Type B pancreatic cell (in vitro differentiated cells): ENCODE measurements at places on chromosomes 1 and 21.

DNA sequence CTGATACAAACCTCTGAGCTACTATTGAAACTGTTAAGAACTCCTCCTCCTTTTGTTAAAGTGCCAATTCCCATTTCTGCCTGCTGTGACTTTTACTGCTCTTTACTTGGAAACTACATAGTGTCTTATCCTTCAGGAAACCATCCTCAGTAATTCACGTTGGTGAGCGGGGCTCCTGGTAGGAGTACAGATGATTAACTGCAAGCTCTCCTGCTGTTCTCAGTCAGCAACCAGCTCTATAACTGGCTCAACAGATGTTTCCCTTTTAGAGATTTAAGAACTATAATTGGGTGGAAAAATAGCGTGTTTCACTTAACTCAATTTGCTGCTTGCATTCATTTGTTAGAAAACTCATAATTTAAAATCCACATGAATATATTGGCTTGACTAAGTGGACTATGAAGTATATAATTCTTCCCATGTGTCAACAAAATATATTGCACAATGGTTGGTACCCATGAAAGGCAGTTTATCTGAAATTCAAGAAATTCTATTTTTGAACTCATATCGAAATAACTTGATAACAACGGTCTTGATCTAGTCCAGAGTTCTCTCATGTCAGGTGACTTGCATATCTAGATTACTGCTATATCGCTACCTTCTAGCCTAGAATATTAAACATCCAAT is 574.0 kb downstream of the KCNT2 start:
- no peak for DNase-seq

DNA sequence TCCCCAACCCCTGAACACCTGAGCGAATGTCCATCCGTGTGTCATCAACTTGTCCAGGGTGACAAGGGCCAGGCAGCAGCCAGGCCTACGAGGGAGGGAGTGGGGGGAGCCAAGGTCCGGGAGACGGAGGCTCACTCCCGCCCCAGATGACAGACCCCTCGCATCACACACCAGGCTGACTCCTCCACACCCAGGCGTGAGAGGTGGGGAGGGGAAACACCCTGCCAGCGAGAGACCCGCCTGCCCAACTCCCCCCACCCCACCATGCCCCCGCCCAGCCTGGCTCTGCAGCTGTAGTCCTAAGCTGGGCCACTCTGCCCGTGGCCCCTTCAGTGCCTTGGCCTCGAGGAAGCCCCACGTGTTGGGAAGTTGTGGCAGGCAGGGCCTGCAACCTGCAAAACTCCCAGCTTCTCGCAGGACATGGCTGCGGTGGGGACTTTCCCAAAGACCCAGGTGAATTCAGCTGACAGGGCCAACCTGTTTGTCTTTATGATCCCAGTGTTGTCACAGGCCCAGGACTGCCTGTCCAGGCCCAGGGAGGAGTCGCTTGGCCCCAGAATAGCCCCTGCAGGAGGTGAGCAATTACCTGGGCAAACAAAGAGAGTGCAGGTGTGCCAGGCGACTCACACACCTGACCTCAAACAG is 62.9 kb downstream of the RIPK4 start:
- no peak for DNase-seq

- no peak for DNase-seq
Measured at GRCh38 chr1:193785850-193786420, 599.5 kb upstream of the B3GALT2 start.

DNA sequence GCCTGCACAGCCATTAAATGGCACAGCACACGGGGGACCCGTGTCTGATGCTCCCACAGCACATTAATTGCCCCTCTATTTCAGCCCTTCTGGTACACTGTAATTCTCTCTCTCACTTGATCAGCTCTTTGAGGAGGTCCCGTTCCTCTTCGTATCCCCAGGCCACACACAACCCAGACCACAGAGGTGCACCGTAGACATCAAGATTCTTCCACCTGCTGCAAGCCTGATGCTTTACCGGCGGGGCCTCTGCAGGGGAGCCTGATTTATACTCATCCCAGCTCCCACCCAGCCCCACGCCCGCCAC is 759 bp downstream of the SMYD3 start:
- no peak for DNase-seq
